ENCODE measurements at places on chromosomes 16 and 17. TPM values are rescaled to one million over a fixed set of nuclear protein-coding genes. Genes with fewer than 3 reads are reported as not detected.
A peak's percentile ranks its signal among the peaks of the same experiment; 100 is the strongest.

The ITGB4 gene
- polyA plus RNA-seq = 0.25 TPM

The RPH3AL gene
- 3.5 TPM for polyA plus RNA-seq

- H3K36me3 ChIP-seq = no peaks in the 10 kb centered on the region
- no peak for DNase-seq
- H3K27ac ChIP-seq = no peak within 1 kb of the TSS
- H3K4me1 ChIP-seq = peaks cover 24% of the 10 kb centered on the region
- H3K4me3 ChIP-seq = no peak within 1 kb of the TSS
- H3K27me3 ChIP-seq = peaks cover 35% of the 10 kb centered on the region
Measured at GRCh38 chr16:56632156-56632847, at the start of gene MT1M. TSS of gene MT1M (plus strand) at chr16:56632659. CDS start at chr16:56632732, 73 bp downstream.

- H3K27me3 ChIP-seq = peaks cover 20% of the 10 kb centered on the region
- DNase-seq = peak; percentile 35
- H3K4me3 ChIP-seq = peak overlapping the region; percentile 23
- H3K27ac ChIP-seq = no peak overlapping the region
- peaks cover 25% of the 10 kb centered on the region for H3K4me1 ChIP-seq
Measured at GRCh38 chr17:45018848-45019711, 32.4 kb downstream of the DCAKD start.
